ENCODE measurements at places on chromosomes 6 and 20.

GRCh38 chr6:75472885-75473284 lies 20.7 kb downstream of the FILIP1 start:
- no peak for DNase-seq

DNA sequence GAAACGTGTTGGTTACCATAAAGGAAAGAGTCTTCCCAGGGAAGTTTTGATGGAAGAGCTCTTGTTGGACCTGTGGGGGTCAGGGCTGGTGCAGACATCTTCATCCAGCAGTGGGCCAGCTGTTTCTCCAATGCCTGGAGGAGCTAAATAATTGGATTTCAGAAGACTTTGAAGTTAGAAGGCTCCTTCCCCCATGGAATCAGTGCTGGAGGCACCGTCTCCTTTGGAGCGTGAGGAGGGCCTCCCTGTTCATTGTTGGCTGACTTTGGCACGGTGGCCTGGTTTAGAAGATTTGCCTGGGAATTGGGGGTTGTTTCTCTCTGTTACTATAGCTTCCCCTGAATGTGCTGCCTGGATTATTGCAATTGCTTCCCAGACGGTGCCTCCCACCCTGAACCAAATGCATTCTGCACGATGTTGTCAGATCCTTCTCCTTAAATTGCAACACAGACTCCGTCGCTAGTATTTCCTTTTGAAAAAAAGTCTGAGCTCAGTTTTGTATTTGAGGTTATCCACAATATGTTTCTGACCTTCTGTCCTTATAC lies 27.7 kb upstream of the KCNG1 start:
- no peak for DNase-seq

- no peak for DNase-seq
These were observed 949 bp upstream of the ATXN1 start for GRCh38 chr6:16762268-16762549.

GRCh38 chr20:8367689-8368088 lies 235.6 kb downstream of the PLCB1 start:
- DNase-seq, result no peak

GRCh38 chr20:10075606-10076005 lies 40.8 kb downstream of the ANKEF1 start:
- no peak for DNase-seq

DNA sequence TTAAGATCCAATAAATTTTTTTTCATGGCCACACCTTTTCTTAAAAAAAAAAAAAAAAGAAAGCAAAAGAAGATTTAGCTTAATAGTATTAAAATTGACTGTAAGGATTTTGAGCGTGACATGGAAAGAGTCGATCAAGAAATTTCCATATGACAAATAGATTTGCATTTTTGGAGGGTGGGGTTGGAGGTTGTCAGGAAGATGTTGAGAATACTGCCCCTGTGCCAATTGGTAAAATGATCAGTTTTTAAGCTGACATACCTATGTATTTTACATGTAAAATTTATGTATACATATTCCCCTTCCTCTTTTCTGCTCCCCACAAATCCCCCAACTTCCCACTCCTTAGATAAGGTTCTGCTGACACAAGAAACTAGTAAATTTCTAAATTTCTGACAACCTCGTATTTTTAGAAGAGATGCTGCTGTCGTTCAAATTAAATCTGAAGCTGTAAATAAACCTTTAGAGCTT lies 520.9 kb downstream of the CD83 start:
- DNase-seq, result no peak

- DNase-seq, result no peak
These were observed 200.9 kb downstream of the DLL1 start for GRCh38 chr6:170089963-170090362.

DNA sequence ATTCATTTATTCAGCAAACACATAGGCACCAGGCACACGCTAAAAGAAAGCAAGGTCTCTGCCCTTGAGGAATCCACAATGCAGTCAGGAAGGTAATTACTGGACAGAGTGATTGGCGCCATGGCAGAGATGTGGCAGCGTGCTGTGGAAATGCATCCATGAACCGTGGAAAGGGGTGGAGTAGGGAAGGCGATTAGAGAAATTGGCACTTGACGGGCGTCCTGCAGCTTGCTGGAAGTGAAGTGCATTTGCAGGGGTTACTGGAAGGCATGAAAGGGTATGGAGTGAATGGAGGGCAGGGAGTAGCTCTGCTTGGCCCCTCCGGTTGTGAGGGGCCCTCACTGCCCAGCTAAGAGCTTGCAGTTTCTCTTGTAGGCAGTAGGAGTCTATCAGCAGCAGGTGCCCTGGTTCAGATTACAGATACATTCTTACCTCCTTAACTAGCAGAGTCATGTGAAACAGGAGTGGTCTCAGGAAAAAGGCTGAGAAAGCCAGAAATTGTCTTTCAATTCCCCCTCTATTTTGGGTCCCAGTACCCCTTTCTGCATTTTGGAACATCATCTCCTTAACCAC lies 122.5 kb upstream of the TIAM2 start:
- DNase-seq, result no peak

- DNase-seq, result no peak
These were observed 149.1 kb upstream of the BEND3 start for GRCh38 chr6:107264357-107264840.

- no peak for DNase-seq
These were observed 445.0 kb downstream of the UTRN start for GRCh38 chr6:144730088-144730645.

DNA sequence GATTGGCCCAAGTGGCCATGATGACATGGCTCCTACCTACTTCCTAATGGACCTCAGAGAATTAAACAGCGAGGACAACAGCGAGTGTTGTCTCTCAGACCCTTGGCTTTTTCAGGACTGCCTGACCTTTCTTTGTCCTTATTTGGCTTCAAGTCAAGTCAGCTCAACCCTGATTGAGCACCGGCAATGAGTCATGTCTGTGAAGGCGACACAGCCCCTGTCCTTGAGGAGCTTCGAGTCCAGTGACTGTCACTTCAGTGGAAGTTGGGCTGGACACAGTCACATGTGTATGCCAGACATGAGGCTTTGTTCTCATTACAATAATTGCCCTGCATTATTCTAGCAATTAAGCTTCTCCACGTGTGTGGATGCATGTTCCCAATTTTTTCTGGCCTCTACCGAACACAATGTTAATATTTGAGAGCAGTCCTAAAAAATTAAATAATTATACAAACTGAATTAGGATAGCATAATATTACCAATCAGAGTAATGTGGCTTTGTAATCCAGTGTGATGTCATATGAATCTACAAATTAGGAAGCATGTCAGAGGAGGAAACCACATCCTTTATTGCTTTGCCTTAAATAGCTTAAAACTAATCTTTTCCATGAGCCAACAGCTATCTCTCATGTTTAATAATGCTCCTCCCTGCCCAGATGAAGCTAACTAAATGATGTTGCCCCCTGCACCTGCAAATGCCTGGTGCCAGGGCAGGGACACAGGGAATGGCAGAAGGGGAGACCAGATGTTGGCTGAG lies 178.6 kb downstream of the CDH26 start:
- no peak for DNase-seq

- no peak for DNase-seq
These were observed 185.9 kb downstream of the PDE7B start for GRCh38 chr6:136037242-136037875.

DNA sequence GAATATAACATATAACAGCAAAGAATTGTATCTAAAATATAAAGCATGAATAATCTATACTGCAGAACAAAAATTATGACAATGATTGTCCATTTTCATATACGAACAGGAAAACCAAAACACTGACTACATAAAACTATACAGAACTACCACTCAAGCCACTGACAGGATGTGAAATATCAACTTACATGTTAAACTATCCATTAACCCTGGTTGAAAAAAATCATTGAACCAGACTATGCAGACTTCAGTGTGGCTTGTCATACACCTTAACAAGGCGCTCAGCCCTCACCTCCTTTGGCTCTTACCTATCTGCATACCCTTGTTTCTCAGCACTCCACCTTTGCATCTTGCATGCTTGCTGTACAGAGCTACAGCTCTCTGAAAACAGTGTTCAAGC lies 34.9 kb downstream of the ASCC3 start:
- no peak for DNase-seq

DNA sequence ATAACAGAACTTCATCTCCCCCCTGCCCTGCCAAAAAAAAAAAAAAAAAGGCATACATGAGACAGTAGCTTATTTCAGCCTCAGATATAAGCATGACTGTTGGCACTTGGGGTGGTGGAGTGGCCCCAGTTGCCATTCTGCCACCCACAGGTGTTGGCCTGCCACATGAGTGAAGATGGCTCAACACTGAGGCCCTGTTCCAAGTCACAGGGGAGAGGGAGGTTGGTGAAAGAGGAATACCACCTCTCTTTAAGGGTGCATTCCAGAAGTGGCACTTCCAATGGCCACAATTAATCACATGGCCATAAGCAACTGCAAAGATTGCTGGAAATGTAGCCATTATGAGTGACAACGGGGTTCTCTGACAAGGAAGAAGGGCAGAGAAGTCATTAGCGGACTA lies 61.9 kb upstream of the JARID2 start:
- DNase-seq, result no peak

DNA sequence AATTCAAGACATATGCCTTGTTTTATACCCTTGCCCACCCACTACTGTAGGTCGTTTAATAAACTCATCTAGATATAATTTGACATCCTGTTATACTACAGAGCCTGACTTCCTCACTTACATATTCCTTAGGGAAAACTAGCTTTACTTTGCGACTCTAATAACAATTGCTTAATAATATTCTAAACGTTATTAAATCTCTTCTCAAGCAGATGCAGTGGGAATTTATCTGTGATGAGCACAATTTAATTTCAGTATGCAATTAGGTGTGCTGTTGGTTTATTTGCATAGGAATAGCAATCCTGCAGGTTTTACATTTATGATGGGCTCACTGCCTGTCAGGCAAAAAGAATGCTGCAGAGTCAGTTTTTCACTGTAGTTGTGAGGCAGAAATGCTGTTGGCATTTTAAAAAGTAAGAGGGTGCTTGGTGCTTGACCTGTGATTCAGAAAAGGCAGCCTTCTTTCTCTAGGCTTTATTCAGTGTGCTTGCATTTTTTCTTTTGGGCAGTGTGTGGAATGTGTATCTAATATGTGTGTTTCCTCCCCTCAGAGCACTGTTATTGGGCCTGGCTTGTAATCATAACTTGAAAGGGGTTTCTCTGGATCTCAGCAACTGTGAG lies 152.3 kb upstream of the SCGN start:
- DNase-seq, result no peak

- no peak for DNase-seq
These were observed 7.4 kb upstream of the SLC12A5 start for GRCh38 chr20:46021361-46022359.

GRCh38 chr20:13875265-13875811 lies 90.5 kb downstream of the NDUFAF5 start:
- no peak for DNase-seq

Measured in CD4-positive, alpha-beta memory T cell (primary cell).